Daoy (cell line): ENCODE measurements at places on chromosomes 1 and 21. TPM values are rescaled to one million over a fixed set of nuclear protein-coding genes. Genes with fewer than 3 reads are reported as not detected.
A peak's percentile ranks its signal among the peaks of the same experiment; 100 is the strongest.

GRCh38 chr21:33036430-33037162 is 10.9 kb downstream of the OLIG2 start:
- peak; percentile 94 for DNase-seq

DNA sequence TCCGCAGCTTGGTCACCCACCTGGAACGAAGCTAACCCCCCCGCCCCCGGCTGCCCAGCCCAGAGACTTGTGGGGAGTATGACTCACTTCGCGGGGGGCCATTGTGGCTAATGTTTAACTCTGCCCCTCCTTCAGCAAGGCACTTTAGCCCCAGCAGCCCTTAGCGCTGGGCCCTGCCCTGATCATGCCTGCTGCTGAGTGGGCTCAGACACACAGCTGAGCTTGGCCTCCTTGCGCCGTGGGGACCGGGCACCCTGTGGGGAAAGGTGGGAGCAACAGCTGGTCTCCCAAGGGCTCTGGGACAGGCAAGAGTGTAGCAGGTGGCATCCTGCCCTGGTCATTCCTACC is 6.3 kb upstream of the LAD1 start:
- DNase-seq, result peak; percentile 71

BSND gene
- not detected in 2 replicates for total RNA-seq

DNA sequence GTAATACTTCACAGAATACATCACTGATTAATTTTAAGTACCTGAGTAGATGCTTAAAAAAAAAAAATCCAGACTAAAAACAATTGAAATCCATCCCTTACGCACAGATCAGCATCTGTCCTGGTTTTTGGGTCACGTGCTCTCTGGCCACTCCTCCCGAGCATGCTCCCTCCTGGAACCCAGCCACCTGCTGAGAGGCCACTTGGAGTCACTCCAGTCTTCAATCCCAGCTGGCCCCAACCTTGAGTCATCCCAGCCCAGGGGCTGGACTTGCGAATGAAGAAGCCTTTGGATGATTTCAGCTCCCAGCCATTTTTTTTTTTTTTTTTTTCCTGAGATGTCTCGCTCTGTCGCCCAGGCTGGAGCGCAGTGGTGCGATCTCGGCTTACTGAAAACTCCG is 8.9 kb downstream of the MAP1LC3C start:
- DNase-seq, result peak; percentile 96

TMPRSS3 gene
- total RNA-seq, result 8.7 TPM in 1 of 2 replicates, not detected in the other

AIRE gene
- not detected in 2 replicates for total RNA-seq

DNA sequence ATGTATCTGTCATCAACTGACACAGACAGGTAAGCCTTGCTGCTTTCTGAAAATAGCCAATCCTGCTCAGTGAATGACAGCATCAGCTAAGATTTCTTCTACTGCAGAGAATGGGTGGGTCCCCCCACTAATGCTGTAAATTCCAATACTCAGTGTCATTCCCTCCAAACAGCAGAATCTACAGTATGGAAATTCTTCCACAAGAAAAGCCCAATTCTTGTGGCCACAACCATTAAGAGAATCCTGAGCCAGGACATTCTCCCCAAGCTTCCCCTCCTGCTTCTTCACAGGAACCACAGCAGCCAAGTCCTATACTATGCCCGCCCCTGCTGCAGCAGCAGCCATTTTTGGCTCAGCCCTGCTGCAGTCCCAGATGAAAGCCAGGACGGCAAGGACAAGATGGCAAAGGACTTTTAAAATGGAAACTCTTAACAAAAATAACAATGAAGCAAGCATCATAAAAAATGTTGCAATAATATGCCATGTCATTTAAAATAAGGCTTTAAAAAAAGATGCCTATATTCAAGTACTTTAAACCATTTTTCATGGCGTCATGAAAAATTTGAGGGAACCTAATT is 26.8 kb downstream of the EIF4G3 start:
- DNase-seq, result peak; percentile 77

RCSD1 gene
- 0.23 and 0.83 TPM in 2 replicates for total RNA-seq

SPATA21 gene
- total RNA-seq, result not detected in 2 replicates

DNA sequence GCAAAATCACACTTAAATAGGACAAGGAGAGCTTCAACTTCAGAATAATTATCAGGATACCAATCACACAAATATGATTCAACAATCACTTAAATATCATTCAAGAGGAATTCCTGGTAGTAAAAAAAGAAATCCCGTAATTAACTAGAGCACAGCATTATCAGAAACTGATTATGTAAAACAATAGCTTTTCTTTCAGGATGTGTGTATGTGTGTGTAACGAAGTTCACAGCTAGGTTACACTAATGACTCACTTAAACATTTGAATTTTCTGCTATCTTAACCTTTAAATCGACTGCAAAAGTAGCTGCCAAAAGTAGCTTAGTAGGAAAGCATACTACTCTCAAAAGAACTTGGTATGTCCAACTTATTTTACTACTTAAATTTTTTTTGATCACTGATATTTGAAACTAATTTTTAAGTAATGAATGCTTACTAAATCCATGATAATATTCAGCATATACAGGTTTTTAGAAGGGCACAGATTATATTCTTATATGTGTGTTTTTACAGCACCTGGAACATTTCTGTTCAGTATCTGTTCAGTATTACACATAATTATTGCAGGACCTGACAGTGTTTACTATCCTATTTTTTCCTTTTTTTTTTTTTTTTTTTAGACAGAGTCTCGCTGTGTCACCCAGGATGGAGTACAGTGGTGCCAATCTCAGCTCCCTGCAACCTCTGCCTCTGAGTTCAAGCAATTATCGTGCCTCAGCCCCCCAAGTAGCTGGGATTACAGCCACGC is 4.2 kb downstream of the RERE start:
- DNase-seq, result no peak

GRCh38 chr1:175635092-175635491 is 108.3 kb downstream of the TNR start:
- no peak for DNase-seq

GRCh38 chr1:157429601-157430240 is 122.6 kb downstream of the FCRL5 start:
- DNase-seq, result peak; percentile 35

- no peak for DNase-seq
Observed at GRCh38 chr1:19483261-19483660, 2.1 kb downstream of the CAPZB start.
